Endothelial cell (in vitro differentiated cells): ENCODE measurements at places on chromosomes 11 and 22.

DNA sequence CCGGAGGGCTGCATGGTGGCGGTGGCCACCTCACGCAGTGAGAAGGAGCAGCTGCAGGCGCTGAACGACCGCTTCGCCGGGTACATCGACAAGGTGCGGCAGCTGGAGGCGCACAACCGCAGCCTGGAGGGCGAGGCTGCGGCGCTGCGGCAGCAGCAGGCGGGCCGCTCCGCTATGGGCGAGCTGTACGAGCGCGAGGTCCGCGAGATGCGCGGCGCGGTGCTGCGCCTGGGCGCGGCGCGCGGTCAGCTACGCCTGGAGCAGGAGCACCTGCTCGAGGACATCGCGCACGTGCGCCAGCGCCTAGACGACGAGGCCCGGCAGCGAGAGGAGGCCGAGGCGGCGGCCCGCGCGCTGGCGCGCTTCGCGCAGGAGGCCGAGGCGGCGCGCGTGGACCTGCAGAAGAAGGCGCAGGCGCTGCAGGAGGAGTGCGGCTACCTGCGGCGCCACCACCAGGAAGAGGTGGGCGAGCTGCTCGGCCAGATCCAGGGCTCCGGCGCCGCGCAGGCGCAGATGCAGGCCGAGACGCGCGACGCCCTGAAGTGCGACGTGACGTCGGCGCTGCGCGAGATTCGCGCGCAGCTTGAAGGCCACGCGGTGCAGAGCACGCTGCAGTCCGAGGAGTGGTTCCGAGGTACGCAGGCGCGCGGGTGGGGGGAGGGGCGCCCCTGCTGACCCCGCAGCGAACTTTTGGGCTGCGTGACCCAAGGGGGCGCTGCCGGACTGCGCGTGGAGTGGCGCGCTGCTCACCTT lies 670 bp downstream of the NEFH start:
- DNase-seq = peak; percentile 72

GRCh38 chr11:95499516-95500135 lies 268.6 kb upstream of the SESN3 start:
- no peak for DNase-seq

GRCh38 chr22:46162285-46162684 lies 12.0 kb downstream of the PPARA start:
- DNase-seq = no peak

DNA sequence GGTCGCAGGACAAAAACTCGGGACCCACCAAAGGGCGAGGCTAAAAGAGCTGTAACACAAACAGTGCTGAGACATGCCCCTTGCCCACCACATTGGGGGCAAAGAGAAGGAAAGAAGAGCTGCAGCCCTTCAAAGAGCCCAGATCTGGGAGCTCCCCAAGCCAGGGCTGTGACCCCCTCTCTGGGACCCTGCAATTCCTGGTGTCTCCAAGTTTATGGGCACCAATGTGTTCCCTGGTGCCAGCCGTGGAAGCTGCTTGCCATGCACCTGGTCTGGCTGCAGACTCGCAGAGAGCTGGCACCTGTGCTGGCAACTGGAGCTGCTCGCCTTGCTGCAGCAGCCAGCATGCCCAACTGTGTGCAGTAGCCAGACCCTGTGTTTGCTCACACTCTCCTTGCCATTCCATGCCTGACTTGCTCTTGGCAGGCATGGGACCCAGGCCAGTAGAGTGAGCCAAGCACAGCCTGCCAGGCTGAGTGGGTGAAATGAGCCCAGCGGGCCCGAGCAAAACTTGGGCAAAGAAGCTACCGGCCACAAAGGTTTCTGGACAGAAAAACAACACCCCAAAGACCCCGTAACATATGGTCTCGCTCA lies 16.0 kb downstream of the RRP8 start:
- no peak for DNase-seq

DNA sequence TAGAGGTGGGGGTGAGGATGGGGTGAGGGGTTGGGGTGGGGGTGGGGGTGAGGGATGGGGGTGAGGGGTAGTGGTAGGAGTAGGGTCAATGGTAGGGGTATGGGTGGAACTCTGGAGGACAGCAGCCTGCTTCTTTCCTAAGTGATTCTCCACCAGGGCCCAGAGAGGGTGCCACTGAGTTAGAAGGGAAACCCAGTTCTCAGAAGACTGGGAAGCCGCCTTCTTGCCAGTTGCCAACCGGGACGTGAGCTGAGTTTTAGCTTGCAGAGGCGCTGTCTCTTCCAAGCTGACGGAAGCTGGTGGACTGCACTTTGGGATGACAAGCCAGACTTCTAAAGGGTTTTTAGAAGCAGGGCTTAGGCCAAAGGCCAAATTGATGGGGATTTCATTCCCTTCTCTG lies 104.4 kb downstream of the NAT10 start:
- no peak for DNase-seq

DNA sequence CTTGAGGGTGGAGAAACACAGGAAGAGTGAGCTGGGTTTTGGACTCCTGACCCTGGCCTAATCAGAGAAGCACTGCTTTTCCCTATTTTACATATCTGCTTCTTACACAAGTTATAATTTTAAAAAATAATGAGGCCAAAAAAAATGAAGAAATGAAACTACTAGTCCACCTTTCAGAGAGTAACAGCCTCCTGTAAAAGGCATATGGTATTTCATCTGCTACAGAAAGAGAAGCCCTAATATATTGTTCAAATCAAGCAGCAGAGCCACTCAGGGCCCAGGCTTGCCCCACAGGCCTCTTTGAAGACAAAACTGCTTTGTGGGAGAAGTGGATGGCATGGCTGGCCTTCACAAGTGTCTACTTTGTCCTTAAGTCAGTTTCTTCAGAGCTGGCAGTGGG lies 10.0 kb downstream of the DIXDC1 start:
- DNase-seq = no peak

DNA sequence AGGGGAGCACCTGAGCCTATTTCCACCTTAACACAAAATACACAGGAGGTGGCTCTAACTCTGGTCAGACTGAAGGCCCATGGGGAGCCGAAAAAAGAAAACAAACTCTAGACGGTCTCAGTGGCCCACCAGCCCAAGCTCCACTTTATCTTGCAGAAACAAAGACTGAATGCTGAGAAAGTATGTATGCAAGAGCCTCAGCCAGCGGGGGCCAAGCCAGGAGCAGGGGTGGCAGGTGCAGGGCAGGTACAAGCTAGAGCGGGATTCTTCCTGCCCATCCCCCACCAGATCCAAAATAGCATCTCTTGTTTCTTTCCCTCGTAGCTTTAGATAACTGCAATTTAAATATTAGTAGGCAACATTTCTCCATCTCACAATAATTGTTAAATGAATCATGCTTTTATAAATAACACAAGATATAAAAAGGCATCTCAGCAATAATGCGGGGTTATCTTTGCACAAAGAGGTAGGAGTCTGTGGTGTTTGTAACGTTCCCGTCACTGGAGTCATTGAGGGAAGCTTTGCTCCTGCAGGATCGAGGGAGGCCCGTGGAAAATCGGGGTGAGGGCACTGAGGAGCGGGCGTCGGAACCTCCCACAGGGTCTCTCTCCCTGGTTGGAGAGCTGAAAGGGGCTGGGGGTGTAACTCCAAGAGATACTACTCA lies 418.0 kb downstream of the SHANK2 start:
- DNase-seq = no peak
